NCI-H1105 treated with DMSO at 0.1 percent for 48 hours (cell line): ENCODE measurements at places on chromosomes 11 and 22.

GRCh38 chr11:134518616-134519389 is 106.8 kb upstream of the B3GAT1 start:
- no peak for DNase-seq

GRCh38 chr22:45845076-45845487 is 131.9 kb downstream of the WNT7B start:
- no peak for DNase-seq

GRCh38 chr11:57406337-57406904 is 16.0 kb upstream of the PRG2 start:
- DNase-seq, result no peak

DNA sequence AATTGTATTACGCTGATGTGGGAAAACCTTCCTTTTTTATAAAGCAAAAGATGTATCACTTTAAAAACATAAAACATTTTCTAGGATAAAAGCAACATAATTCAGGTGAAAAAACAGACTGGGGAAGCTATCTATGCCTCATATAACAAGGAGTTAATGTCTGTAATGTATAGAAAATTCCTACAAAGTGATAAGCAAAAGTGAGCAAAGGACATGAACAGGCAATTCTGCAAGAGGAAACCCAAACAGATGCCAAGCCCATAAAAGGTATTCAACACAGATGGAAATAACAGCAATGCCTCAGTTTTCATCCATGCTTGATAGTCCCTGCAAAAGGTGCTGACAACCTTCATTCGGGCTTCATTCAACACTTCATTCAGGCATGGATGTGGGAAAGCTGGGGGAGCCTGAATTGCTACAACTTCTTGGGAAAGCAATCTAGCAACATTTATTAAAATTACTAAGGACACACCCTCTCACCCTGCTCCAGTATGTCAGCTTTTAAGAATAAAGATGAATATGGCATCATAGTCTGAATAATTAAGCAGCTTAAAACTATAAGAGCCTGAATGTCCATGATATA is 39.3 kb downstream of the KCNQ1OT1 start:
- DNase-seq, result no peak

DNA sequence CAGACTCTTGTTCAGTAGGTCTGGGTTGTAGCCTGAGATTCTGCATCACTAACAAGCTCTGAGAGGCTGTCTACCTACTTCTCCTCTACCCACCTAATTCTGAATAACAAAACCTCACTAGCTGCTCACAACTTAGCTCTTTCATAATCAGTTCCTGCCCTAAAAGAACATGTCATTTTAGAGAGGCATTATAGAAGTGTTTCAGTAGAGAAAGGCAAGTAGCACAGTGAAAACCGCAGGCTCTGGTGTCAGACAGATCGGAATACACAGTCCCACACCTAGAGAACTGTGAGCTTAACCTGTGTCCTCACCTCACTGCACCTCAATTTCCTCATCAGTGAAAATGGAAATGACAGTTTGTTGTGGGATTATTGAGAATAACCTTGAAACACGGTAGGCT is 1337.6 kb upstream of the TENM4 start:
- no peak for DNase-seq

DNA sequence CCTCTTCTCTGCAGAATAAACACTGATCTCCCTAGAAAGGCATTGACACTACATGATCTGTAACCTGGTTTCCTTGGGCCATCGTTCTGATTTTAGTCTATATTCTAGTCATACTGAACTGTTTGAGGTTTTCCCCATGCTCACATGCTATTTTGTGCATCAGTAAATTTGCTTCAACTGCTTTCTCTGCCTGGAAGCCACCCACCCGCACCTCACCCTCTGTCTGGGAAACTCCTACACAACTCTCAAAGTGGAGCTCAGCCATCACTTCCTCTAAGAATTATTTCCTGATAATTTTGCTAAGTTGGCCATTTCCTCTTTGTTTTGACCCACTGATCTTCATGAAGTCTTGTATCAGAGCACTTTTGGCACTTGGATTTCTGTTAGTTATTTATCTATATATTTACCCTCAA is 36.1 kb downstream of the MMP20 start:
- no peak for DNase-seq

- no peak for DNase-seq
These were observed 29.7 kb upstream of the PSMA1 start for GRCh38 chr11:14549891-14550290.

DNA sequence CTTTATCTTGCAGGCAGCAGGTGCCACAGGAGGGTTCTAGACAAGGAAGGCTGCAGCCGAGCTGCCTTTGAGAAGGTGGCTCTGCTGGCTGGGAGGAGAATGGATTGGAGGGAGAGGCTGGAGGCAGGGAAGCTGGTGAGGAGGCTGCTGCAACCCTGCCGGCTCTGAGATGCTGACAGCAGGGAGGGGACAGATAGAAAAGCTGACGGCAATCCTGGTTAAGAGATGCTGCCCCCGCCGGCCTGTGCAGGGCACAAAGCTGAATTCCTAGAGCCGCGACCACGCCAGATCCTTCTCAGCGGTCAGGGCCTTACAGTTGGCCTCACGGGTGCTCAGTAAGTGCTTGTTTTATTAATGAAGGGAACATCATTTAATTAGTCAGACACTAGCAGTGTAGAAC is 105.4 kb downstream of the CACNA1I start:
- no peak for DNase-seq

DNA sequence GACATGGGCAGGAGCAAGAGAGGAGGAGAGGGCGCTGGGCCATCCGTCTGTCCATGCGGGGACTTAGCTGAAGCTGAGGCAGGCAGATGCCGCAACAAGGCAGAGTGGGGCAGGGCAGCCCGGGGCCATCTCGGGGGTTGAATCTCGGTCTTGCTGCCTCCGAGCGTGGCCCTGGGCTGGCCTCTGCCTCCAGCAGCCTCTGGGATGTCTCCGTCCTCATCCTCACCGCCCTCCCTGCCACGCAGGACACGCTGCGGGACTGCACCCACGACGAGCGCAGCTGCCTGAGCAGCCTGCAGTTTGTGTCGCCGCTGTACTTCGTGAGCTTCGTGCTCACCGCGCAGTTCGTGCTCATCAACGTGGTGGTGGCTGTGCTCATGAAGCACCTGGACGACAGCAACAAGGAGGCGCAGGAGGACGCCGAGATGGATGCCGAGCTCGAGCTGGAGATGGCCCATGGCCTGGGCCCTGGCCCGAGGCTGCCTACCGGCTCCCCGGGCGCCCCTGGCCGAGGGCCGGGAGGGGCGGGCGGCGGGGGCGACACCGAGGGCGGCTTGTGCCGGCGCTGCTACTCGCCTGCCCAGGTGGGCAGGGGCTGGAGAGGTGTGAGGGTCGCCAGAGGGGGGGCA is 108.4 kb downstream of the CACNA1I start:
- DNase-seq, result no peak

GRCh38 chr11:100625041-100625440 is 62.0 kb upstream of the ARHGAP42 start:
- DNase-seq, result no peak

- DNase-seq, result no peak
These were observed 36.0 kb upstream of the LDLRAD3 start for GRCh38 chr11:35907648-35908431.

- no peak for DNase-seq
These were observed 43.8 kb upstream of the IGLL5 start for GRCh38 chr22:22843848-22844247.

DNA sequence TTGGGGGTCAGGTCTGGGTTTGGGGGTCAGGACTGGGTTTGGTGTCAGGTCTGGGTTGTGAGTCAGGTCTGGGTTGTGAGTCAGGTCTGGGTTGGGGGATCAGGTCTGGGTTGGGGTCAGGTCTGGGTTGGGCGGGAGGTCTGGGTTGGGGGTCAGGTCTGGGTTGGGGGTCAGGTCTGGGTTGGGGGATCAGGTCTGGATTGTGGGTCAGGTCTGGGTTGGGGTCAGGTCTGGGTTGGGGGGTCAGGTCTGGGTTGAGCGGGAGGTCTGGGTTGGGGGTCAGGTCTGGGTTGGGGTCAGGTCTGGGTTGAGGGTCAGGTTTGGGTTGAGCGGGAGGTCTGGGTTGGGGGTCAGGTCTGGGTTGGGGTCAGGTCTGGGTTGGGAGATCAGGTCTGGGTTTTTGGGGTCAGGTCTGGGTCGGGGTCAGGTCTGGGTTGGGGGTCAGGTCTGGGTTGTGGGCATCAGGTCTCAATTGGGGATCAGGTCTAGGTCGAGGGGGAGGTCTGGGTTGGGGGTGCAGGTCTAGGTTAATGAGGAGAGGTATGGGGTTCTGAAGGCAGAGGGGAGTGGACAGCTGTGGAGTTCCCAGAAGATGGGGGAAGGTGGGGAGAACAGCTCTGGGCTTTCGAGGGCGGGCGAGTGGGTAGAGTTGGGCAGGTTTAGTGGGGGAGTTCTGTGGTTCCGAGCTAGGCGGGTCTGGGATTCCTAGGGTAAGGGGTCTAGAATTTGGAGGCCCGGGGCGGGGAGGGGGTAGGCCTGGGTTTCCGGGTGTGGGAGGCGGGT is 629 bp downstream of the TTLL8 start:
- no peak for DNase-seq

DNA sequence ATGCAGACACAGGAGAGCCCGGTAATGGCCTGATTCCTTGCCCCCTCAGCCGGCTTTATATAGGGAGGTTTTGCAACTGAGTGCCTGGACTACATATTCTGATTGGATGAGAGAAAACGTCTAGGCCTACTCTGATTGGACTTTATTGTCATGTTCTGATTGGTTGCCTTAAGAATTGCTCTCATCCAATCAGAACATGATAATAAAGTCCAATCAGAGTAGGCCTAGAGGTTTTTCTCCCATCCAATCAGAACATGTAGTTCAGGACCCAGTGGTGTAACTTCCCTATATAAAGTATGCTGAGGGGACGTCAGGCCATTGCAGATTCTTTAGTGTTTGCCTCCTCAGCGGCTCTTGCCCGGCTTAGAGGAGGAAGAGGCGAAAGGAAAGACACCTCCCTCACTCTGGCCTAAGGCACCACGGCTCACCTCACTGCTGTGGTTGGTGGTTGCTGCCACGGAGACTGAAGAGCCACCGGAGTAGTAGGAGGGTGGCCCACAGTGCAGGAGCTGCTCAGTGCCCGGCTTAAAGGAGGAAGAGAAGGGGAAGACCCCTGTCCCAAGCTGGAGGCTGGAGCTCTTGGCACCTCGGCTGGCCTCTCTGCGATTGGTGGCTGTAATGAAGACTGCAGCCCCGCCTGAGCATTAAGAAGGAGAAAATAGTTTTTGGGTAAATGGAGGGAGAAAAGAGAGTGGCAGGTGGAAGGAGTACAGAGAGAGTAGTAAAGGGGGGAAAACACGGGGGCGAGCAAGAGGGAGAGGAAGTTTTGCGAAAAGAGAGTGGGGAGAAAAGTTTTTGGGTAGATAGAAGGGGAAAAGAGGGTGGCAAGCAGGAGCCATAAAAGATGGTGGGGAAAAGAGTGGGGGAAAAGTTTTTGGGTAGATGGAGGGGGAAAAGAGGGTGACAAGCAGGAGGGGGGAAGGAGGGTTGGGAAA is 116.7 kb upstream of the SERPIND1 start:
- DNase-seq, result no peak

DNA sequence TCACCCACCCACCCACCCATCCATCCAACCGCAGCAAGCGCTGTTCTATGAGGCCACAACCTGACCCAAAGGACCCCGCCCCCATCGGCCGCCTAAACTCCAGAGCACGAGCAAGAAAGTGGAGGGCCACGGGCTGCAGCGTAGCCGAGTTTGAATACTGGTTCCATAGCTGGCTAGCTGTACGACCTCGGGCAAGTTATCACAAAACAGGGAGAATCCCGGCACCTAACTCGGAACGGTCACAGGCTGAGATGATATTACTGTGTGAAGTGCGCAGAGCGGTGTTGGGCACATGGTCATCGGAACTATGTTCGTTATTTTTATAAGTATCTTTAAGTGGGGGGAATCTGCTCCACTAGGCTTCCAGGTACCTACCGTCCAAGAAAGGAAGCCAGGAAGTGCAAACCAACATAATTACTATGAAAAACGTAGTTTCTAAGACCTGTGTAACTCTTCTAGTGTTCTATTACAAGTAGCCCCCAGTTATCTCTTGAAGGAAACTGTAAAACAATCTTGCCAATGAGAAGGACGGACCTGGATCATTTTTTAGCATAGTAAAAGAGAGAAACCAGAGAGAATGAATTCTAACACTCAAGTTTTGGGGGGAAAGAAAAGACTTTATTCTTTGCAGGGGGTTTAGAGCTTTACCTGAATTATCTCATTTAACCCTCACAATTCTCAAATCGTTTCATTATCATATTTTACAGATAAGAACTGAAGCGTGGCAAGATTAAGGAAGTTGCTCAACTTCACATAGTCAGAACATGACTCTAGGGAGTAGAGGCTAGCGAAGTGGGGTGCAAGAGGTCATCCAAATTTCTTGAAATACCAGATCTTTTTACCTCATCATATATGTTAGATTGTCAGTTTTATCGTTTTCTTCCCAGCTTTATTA is 663 bp upstream of the BUD13 start:
- no peak for DNase-seq

DNA sequence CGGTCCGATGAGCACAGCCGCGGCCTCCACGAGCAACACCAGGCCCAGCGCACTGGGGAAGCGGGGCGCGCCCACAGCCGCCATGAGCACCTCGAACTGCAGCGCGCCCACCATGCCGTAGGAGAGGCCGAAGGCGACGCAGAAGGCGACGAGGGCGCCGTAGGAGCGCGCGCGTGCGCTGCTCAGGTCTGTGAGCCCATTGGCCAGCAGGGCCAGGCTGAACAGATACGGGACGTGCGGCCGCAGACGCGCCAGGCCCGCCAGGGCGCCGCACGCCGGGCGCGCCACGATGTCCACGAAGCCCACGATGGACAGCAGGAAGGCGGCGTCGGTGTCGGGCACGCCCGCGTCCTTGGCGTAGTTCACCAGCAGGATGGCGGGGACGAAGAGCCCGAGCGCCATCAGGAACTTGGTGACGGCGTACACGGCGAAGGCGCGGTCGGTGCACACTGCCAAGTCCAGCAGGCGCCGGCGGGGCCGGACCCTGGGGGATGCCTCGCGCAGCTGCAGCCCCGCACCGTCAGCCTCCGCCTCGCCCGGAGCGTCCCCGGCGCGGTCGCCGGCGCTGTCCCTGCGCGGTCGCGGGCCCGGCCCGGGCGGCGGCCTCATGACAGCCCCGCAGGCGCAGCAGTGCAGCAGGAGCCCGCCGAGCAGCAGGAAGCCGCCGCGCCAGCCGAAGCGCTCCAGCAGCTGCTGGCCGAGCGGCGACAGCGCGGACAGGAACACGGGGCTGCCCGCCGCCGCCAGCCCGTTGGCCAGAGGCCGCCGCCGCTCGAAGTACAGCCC is 2.9 kb downstream of the SLC16A8 start:
- peak; percentile 45 for DNase-seq

GRCh38 chr11:84751371-84751770 is 875.8 kb downstream of the DLG2 start:
- DNase-seq, result no peak

DNA sequence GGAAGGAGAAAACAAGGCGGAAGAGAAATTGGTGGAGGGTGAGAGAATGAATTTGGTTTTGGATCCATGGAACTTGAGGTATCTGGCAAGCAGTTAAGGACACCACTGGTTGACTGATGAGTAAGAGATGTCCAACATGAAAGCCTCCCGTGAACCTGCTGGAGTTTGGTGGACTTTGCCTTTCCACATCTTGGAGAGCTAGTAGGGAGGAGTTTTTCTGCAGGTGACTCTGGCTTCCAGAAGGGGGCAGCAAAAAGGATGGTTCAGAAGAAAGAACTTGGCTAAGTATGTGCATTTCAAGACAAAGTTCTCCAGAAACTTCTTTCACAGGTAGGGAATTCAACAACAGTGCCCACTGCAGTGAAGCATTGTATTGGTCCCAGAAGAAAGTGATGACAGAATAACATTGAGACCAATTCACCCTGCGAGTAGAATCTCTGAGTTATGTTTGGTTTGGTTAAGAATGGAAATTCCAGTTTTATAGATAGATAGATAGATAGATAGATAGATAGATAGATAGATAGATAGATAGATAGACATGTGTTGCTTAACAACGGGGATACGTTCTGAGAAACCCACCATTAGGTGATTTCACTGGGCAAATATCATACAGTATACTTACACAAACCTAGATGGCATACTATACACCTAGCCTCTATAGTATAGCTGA is 28.5 kb downstream of the DCDC1 start:
- no peak for DNase-seq
